ENCODE measurements at places on chromosomes 1 and 21.

GRCh38 chr1:232383455-232384123 lies 246.3 kb downstream of the SIPA1L2 start:
- no peak for DNase-seq

DNA sequence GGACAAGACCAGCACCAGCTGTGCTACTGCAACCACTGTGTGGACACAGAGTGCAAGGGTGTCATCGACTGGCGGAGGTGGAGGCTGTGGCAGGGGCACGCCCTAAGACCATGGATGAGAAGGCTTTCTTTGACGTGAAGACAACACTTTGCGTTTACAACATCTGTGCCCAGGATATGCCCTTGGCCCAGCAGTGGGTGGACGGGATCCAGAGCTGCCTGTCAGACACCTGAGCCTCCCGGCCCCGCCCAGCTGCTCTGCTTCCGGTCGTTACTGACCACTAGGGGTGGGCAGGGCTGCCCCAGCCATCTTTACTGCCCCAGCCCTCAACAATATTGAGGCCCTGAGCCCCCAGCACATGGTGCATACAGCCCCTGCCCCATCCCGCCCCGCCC lies 21.4 kb upstream of the NPPB start:
- DNase-seq: no peak

DNA sequence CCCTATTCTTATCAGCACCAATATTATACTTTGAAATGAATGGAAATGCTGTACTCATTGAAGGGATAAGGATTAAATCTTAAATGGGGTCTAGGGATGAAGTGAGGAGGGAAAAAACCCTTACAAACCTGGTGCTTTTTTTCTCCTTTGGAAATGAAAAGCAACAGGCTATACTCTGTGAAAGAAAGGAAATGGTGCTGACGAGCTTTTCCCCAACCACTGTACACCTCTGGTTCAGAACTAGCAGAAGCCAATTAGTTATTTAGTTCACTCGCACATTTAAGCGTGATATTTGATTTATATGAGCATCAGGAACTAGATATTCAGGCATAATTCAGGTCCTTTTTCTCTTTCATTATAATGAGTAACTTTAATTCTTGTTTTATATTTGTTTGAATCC lies 74.5 kb upstream of the S1PR1 start:
- no peak for DNase-seq

DNA sequence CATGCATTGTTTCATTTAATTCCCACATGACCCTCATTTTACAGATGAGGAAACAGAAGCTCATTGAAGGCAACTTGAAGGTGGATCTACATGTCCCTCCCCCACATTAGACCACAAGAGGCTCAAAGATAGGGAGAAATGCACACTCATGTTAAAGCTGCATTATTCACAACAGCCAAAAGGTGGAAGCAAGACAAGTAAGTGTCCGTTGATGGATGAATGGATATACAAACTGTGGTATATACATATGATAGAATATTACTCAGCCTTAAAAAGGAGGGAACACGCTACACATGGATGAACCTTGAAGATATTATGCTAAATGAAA lies 149.7 kb upstream of the JUN start:
- no peak for DNase-seq

DNA sequence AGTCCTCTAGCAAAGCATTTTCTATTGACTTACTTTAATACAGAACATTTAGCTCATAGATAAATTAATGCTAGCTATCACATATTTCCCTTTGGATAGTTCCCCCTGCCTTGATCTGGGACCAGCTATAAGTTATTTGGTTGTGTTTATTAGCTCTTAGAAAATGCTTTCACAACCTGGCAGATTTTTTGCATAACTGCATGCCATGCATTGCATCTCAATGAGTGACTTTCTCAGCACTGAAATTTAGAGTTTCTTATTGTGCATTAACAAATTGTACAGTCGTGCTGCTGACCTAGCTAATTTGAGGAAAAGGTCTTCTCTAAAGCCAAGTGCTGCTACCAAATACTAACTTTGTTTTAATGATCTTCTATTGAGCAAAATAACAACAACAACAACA lies 164.8 kb downstream of the PLPPR5 start:
- DNase-seq: no peak

- DNase-seq: no peak
Observed at GRCh38 chr1:64358692-64359091, 111.2 kb upstream of the CACHD1 start.

DNA sequence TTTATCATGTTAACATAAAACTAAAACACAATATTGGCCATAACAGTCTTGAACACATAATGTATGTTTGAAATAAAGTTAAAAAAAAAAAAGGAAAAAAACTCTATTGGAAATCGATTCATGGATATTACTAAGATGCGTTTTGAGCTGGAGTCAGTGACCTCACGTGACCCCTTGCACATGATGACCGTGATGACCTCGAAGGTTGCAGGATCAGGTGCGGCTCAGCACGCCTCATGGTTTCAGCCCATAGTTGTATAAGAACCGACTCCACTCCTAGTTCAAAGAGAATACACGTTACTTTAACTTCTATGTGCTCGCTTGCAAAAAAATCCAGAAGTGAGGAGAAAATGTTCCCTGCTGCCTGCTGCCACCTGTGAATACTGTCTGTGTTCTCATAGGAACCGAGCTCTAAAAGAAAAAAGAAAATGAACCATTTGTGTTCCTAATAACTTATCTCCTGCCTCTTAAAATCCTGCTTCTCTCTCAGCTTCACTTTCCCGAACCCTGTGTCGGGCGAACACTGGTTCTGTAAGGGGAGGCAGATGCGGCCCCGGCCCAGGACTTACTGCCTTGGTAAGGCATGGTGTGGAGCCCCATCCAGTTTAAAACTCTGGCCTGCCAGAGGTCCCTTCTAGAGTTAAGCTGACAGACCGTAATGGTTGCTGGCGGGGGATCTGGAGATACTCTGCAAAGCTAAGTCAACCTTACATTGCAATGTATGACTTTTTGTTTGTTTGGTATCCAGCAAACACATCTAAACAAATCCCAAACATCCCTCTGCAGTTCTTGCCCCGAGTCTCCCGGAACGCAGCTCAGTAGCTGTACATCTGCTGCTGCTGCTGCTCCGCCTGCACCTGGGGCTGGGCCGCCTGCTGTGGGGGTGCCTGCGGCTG lies 33.8 kb upstream of the RIPK4 start:
- no peak for DNase-seq

DNA sequence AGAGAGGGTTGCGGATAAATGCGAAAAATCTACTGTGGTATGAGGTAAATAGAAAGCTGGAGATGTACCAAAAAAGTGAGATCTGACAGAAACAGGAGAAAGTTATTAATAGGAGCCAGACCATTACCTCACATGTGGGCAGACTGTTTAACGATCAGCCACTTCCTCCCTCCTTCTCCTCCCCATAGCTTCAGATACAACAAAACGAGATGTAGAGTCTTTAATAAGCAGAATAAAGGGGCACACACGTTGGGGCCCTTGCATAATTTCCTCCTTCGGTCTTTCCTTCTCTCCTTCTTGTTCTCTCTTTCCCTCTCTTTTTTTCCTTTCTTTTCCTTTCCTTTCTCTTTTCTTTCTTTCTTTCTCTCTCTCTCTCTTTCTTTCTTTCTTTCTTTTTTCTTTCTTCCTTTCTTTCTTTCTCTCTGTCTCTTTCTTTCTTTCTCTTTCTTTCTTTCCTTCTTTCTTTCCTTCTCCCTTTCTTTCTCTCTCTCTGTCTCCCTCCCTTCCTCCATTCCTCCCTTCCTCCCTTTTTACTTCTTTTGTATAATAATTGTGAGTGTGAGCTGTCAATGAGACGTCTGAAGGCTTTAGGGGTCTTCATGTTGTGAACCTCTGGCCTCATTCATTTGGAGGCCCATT lies 242.1 kb downstream of the GRIK1 start:
- no peak for DNase-seq

GRCh38 chr1:95033843-95034242 lies 38.9 kb downstream of the ALG14 start:
- no peak for DNase-seq

DNA sequence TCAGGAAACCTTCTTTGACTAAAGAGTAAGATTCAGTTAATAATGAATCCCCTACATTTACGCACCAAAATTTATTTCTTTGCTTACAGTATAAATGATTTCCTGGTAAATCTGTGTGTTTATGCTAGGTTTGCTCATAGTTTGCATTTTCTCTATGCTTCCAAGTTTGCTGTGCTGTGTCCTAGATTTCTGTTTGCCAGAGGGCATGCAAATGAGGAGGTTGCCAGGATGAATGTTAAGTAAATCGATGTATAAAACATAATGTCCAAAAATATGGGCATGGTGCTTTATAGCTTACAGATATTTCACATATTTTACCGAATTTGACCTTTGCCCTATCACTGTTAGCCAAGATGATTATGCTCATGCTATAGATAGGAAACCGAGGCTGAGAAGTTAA lies 63.8 kb downstream of the TBX19 start:
- DNase-seq: no peak

All from astrocyte of the spinal cord (primary cell).